ENCODE measurements at places on chromosomes 5 and 9. TPM values are rescaled to one million over a fixed set of nuclear protein-coding genes. Genes with fewer than 3 reads are reported as not detected.

DNA sequence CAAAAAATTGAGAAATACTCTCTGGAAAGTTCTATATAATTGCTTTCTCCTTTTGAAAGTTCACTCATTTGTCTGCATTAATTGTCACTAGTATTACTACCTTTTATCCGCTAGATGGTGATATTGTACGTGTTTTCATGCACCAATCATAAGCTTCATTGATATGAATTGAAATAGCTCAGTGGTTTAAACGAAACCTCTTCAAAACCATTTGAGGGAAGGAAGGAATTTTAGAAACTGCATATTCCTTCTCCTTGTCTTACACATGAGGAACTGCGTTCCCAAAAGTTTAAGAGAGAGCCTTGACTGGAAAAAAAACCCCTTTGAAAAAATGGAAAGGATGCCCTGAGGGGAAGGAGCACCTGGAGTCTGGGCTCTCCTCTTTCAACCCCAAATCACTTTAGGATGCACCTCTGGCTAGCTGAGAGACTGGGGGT is 98.6 kb downstream of the YTHDC2 start:
- DNase-seq: peak; percentile 60

- DNase-seq: no peak
These were observed 381.5 kb upstream of the CDH18 start for GRCh38 chr5:20369518-20369885.

DNA sequence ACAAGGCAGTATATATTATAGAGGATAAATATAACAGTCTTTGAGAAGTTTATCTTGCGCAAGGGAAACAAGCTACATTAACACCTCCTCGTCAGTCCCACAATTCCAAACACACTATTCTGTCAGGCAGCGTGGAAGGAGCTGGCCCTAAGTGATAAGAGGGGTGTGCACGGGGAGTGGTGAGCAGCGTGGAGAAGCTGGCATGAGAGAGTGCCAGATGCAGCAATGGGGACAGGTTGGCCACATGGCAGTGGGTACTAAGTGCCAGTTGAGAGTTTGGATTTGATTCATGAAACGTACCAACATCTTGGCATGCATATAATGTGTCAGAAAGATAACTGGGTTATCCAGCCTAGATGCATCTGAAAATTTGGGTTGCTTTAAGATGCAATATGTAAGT is 460.2 kb downstream of the ICE1 start:
- DNase-seq: no peak

- no peak for DNase-seq
These were observed 449.3 kb upstream of the KLF4 start for GRCh38 chr9:107938801-107939386.

DNA sequence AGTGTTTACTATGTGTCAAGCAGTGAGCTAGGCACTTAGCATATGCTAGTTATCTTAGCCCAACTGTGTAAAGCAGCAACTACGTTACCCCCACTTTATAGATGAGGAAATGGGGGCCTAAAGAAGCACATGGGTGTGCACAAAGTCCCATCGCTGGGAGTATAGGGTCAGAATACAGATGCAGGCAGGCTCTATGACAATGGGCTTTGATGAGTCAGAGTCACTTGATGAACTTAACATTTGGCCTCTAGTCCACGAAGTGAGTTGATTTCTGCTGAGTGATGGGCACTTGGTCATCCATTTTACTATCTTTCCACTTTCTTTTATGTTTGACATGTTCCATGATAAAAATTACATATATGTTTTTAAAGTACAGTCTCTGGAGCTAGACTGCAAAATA is 204.3 kb downstream of the TRIM32 start:
- no peak for DNase-seq

- no peak for DNase-seq
These were observed 140.6 kb upstream of the NR4A3 start for GRCh38 chr9:99681113-99681512.

GRCh38 chr9:20620650-20621470 is 1.4 kb downstream of the MLLT3 start:
- no peak for DNase-seq

GRCh38 chr9:22447618-22448305 is 1.1 kb downstream of the DMRTA1 start:
- no peak for DNase-seq

DNA sequence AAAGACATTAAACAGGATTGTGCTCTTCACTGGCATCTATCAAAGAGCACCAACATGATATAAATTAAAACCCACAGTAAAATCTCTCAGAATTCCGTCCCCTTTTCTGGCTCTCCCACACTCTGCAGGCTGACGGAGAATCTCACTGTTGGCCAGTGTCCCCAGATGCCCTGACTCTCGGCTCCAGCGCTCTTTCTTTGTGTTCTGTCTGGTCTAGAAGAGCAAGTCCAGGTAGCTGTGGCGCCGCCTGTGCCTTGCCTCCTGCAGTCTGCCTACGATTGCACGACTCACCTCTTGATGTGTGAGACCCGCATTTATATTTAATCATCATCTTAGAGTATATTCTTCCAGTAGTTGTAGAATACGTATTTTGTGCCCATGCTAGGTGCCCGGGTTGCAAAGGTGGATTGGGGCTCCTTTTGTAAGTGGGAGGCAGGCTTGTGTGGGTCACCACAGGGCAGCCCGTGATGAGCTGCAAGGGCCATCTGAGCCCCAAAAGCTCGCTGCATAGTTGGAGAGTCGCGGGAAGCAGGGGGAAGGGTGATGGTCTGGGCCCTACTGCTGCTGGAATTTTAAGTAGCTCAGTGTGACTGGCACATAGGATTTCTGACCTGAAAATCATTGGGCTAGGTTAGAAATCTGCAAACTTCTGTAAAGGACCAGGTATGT is 55.6 kb downstream of the EHMT1 start:
- DNase-seq: no peak

GRCh38 chr9:117293206-117294114 is 121.4 kb downstream of the ASTN2 start:
- DNase-seq: no peak

DNA sequence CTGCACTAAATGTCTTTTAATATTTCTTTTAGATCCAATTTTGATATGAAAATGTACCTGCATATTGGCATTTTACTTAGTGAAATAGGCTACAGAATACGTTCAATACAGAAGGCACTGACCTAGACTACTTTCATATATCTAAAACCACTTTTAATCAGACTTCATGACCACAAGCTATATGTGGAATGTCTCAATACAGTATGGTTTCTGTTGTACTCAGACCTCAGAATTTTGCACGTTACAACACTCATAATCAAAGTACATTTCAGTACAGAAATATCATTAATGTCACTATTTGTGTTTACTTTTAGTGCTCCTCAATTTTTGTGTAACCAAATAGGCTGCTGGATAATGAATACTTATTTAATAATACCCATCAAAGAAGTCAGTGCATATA is 74.8 kb downstream of the MEF2C start:
- no peak for DNase-seq

DNA sequence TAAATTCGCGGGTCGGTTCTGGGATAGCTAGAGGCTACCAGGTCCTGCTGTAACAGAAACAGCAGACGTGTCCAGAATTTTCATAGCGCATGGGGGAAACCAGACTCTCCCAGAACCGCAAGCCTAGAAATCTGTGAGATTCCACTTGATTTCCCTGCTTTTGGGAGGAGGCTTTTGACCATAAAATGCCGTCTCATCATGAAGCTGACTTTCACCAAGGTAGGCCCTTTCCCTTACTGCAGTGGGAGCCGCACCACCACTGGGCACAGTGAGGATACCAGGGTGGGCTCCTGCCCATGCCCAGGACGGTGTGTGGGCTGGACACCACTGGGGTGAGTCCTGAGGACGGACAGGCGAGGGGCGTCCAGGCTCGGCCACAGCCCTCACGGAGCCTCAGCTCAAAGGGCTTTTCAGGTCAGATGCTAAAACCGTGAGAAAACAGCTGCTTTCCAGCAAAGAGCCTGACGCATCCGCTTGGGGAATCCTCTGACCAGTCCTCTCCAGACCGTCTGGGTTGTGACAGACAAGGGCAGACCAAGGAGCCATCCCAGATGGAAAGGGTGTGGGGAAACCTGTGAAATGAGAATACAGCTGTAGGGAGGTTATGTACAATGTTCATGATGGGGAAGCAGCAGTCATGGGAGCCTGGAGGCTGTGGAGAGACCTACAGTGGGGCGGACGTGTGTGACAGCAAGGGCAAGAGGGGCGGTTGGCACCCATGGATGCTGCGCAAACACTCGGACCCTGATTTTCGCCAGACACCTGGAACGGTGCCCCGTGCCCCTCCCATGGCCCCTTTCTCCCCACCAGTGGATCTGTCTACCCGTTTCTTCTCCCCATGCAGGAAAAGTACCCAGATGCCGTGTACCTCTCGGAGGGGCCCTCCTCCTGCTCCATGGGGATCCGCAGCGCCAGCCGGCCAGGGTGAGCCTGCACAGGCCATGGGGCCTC is 59.2 kb downstream of the IPPK start:
- no peak for DNase-seq

- DNase-seq: no peak
These were observed 144.9 kb upstream of the CDH6 start for GRCh38 chr5:31048282-31049270.

DNA sequence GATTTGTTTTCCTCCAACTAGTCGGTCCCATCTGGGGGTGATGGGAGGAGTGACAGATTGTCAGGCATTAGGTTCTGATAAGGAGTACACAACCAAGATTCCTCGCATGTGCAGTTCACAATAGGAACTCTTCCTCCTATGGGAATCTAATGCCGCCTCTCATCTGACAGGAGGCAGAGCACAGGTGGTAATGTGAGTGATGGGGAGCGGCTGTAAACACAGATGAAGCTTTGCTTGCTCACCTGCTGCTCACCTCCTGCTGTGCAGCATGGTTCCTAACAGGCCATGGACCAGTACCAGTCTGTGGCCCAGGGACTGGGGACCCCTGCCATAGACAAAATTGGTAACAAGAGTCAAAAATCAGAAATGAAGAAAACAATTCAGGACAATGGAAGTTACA is 173.3 kb upstream of the HMHB1 start:
- DNase-seq: no peak

GRCh38 chr9:68832861-68833518 is 128.0 kb downstream of the PIP5K1B start:
- no peak for DNase-seq

- no peak for DNase-seq
These were observed 163.2 kb downstream of the SH3GL2 start for GRCh38 chr9:17742067-17742466.

DNA sequence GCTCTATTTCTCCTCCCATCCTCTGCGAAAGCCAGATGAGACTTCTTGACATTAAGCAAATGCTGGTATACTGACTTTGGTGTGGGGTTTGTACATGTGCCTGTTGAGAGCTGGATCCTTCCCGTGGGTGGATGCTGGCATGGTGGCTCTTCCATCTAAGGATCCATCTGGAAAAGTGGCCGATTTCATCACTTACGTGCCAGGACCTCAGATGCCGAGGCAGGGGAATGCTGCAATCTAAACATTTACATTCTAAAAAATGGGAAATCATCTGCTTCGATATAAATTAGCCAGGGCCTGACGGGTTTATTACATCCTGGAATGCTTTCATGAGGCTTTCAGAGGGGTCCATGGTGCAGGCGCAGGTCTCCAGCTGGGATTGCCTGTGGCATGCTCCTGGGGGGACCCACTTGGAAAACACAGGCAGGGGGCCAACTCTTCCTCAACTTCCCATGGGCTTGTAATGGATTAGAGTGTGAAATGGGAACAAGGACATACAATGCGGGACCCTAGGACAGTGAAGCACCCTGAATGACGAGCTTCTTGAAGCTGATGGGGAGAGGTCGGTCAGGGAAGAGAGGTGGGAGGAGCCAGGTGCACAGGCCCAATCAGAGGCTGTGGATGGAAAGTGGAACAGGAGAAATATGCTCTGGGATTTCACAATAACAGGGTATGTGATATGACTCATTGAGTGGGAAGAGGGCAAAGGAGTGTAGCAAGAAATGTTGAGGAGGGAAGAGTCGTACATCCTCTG is 105.5 kb upstream of the PITX1 start:
- DNase-seq: peak; percentile 98

DNA sequence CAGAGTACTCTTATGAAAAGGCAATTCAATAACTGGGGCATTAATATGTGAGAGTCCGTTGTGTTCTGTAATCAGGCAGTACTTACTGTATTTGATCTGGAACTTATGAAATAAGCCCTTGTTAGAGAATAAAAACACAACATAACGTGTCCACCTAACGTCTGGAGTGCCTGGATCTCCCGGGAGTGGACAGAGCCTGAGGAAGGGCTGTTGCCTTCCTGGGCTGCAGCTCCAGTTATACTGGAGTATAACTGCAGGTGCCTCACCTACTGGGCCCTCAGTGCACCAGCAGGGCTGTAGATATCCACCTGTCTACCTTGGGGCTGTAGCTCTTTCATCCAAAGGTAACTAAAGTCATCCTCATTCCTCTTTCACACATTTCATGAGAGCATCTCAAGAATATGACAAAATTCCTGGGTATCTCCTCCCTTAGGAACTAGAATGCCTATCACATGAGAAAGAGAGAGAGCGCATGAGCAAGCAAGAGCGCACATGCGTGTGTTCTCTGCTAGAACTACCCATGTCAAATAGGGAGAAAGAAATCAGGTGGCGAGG is 200.1 kb downstream of the GAPVD1 start:
- DNase-seq: no peak

- DNase-seq: no peak
These were observed 87.1 kb upstream of the ELL2 start for GRCh38 chr5:96048763-96049162.

GRCh38 chr9:18331808-18332209 is 142.1 kb upstream of the ADAMTSL1 start:
- DNase-seq: no peak

GRCh38 chr5:40879163-40879942 is 29.9 kb upstream of the C7 start:
- peak; percentile 32 for DNase-seq

- DNase-seq: peak; percentile 71
These were observed 96.5 kb upstream of the CAST start for GRCh38 chr5:96565582-96566265.

DNA sequence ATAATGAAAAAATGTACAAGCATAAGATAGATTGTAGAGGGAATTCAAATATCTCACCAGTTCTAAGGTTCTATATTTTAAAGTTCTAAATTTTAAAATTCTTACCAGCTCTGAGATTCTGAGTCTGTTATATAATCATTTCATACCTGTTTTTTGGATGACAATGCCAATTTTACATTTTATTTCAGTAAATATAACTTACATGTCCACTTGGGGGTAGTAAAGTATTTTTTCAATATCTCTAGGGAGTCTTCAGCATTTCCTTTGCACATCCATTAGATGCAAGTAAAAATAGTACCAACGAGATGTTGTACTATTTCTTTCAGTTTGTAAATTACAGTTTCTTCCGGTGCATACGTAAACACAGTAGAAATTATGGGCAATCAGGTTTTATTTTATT is 25.7 kb downstream of the NMUR2 start:
- DNase-seq: no peak

GRCh38 chr9:127283917-127284497 is 19.4 kb downstream of the GARNL3 start:
- no peak for DNase-seq

DNA sequence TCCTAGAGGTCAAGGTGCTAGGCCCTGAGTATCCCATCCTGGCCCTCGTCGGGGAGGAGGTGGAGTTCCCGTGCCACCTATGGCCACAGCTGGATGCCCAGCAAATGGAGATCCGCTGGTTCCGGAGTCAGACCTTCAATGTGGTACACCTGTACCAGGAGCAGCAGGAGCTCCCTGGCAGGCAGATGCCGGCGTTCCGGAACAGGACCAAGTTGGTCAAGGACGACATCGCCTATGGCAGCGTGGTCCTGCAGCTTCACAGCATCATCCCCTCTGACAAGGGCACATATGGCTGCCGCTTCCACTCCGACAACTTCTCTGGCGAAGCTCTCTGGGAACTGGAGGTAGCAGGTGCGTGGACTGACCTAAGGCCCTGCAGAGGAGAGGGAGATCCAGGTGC is 7.9 kb downstream of the BTNL9 start:
- no peak for DNase-seq

NPR3 gene
- 0.10 TPM for total RNA-seq

PTGDS gene
- not detected for total RNA-seq

LAMC3 gene
- total RNA-seq: 0.49 TPM

LCN6 gene
- not detected for total RNA-seq
